ENCODE measurements at places on chromosomes 6 and 20.

- DNase-seq, result no peak
Observed at GRCh38 chr6:138833816-138834539, 38.1 kb downstream of the ECT2L start.

- DNase-seq, result no peak
Observed at GRCh38 chr20:58584881-58585752, 66.0 kb upstream of the STX16 start.

DNA sequence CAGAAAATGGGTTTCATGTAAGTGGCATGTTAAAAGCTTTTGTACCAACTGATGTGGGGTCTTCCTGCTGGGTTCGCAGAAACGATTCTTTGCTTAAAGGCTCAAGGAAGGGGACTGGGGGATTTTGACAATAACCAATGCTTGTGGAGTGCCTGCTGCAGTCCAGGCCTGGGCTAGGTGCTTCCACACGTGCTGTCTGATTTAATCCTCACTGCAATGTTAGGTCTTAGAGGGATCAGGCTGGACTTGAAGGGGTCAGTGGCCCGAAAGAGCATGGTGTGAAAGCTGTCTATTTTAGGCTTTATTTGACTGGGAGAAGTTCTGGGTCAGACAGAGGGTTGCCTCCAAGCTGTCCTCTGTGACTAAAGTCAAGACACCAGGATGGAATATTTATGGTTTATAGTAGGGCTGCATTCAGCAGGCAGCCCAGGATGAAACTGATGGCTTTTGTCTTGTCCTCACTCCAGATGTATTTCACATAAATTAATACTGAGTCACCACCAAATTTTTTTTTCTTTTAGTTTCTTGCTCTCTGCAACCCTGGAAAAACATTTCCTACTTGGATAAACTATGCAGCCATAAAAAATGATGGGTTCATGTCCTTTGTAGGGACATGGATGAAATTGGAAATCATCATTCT lies 219.1 kb downstream of the ZMYND8 start:
- peak; percentile 56 for DNase-seq

GRCh38 chr20:33062105-33062824 lies 8.6 kb downstream of the BPIFB3 start:
- DNase-seq, result no peak

- no peak for DNase-seq
Observed at GRCh38 chr6:39787322-39787721, 4.9 kb upstream of the DAAM2 start.

DNA sequence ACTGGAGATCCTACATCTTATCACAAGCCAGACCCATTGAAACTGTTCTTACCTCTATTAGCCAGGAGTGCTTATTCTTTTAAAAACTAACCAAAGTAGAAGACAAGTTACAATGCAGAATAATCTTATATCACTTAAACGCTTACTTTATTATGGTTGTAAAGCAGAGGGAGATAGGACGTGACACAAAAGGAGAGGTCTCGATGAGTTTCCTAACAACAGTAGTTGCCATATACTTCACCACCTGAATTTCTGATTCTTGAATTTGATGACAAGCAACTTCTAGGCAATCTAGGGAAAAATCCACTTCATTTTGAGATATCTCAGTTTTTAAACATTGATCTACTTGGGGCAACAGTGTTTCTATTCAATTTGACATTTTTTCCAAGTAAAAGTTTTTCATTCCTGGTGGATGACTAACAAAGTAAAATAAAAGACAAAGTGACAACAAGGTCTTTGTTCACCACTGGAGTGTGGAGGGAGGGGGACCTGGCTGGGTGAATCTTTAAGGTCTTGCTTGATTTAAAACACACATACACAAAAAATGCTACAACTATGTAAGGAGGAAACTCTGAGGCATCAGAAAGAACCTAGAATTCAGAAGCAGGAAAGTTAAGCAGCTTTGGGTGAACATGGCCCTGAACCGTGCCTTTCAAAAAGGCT lies 110.9 kb downstream of the SMLR1 start:
- DNase-seq, result peak; percentile 6

GRCh38 chr6:135141728-135142127 lies 39.4 kb upstream of the MYB start:
- DNase-seq, result no peak
